Stomach (tissue), 19 donors: ENCODE measurements at places on chromosomes 3 and 15. TPM values are rescaled to one million over a fixed set of nuclear protein-coding genes. Genes with fewer than 3 reads are reported as not detected.

The IQCF5 gene
- not detected for total RNA-seq

The NMNAT3 gene
- 7.2 TPM for total RNA-seq

GRCh38 chr3:147816752-147817151 lies 407.6 kb downstream of the ZIC1 start:
- no peak overlapping the region for H3K27ac ChIP-seq
- no peaks in the 10 kb centered on the region for H3K27me3 ChIP-seq
- no peaks in the 10 kb centered on the region for H3K36me3 ChIP-seq
- DNase-seq, result no peak
- H3K4me1 ChIP-seq, result no peaks in the 10 kb centered on the region

GRCh38 chr15:62365795-62366442 lies 200.8 kb upstream of the C2CD4B start:
- DNase-seq, result peak; percentile 87
- H3K27me3 ChIP-seq, result peaks cover 7% of the 10 kb centered on the region
- no peaks in the 10 kb centered on the region for H3K36me3 ChIP-seq
- H3K27ac ChIP-seq, result no peak overlapping the region

DNA sequence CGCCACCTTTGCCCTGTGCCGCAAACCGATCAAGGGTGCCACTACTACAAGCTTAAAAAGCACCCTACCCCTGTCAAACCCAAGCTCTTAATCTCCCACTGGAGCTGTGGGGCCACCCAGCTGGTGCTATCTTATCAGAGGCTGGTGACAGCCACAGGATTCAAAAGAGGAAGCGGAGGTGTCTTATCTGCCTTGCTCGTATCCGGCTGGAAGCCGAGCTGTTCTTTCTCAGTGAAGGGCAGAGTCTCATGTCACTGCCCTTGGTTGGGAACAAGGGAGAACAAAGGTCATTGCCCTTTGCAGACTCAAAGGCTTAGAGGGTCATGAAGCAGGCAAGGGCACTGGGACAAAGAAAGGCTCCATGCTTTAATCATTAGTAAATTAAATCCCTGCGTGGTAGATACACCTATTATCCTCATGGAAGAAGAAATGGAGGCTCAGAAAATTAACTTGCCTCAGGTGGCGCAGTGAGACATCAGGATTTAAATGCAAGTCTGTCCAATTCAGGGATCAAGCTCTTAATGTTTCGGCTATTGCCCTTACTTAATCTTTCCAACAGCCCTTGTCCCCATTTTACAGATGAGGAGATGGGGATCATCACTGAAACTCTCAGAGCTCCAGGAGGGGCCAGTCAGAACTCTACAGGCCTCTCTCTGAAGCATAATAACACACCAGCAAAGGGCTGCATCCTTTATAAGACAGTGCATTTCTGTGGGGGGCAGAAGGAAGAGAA lies 360.0 kb upstream of the PROK2 start:
- H3K4me1 ChIP-seq, result peaks cover 14% of the 10 kb centered on the region
- DNase-seq, result no peak
- H3K27ac ChIP-seq, result no peak overlapping the region
- no peak overlapping the region for H3K4me3 ChIP-seq
- H3K27me3 ChIP-seq, result no peaks in the 10 kb centered on the region
- H3K36me3 ChIP-seq, result no peaks in the 10 kb centered on the region

GRCh38 chr3:184540777-184541681 lies 20.6 kb upstream of the EPHB3 start:
- H3K27ac ChIP-seq, result no peak overlapping the region
- no peak overlapping the region for H3K4me3 ChIP-seq
- H3K27me3 ChIP-seq, result peaks cover 51% of the 10 kb centered on the region
- H3K4me1 ChIP-seq, result peaks cover 8% of the 10 kb centered on the region

GRCh38 chr3:5116538-5116937 lies 5.6 kb upstream of the ARL8B start:
- no peaks in the 10 kb centered on the region for H3K27me3 ChIP-seq
- H3K27ac ChIP-seq, result no peak overlapping the region
- no peak overlapping the region for H3K4me3 ChIP-seq
- no peaks in the 10 kb centered on the region for H3K36me3 ChIP-seq
- DNase-seq, result no peak
- peaks cover 3% of the 10 kb centered on the region for H3K4me1 ChIP-seq

DNA sequence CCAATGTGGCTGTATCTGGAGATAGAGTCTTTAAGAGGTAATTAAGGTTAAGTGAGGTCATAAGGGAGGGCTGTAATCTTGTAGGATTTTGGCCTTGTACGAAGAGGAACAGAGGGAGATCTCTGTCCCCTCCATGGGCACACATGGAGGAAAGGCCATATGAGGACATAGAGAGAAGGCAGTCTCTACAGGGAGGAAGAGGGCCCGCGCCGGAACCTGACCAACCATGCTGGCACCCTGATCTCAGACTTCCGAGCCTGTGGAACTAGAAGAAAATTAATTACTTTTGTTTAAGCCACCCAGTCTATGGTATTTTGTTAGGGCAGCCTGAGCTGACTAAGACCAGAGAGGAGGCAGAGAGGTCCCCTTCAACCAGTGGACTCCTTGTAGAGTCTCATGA lies 17.7 kb upstream of the MRPS22 start:
- no peak overlapping the region for H3K27ac ChIP-seq

DNA sequence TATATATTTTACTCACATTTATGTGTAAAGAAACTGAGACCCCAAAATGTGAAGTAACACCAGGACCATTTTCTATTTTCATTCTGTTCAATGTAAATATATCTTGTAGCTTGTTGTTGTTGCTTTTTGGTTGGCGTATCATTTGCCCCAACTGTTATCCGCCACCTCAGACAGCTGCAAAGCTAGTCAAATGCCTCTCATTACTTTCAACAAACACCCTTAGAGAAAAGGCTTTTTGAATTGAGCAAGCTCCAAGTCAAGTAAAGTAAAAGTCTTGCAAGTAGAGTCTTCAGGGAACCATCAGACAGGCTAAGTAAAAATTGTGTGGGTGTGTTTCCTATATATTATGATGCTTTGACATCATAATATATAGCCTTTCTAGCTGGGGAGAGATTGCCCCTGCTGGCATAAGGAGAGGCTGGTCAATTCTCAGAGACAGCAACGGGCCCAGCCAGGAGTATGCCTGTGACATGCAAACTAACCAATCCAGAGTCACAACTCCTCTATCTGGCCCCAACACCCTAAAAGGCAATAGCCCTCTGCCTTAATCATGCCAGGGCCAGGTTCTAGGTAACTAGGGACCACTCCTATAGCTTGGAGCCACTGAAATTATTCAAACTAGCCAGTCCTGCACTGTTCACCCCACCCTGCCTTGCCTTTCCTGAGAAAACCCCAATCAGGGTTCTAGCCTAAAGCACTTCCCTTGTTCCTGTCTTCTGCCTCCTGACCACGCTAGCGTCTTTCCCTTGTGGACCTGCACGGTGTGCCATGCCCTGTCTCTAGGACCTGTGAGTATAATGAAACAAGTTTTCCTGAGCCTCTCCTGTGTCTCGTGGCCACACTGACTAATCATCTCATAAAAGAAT lies 75.6 kb downstream of the RAD18 start:
- no peaks in the 10 kb centered on the region for H3K4me1 ChIP-seq
- no peaks in the 10 kb centered on the region for H3K27me3 ChIP-seq
- no peak overlapping the region for H3K4me3 ChIP-seq

GRCh38 chr3:117126946-117127546 lies 417.5 kb downstream of the TUSC7 start:
- DNase-seq, result no peak
- H3K4me1 ChIP-seq, result peaks cover 10% of the 10 kb centered on the region
- H3K27ac ChIP-seq, result no peak overlapping the region
- no peaks in the 10 kb centered on the region for H3K36me3 ChIP-seq
- H3K4me3 ChIP-seq, result no peak overlapping the region
- H3K27me3 ChIP-seq, result no peaks in the 10 kb centered on the region

DNA sequence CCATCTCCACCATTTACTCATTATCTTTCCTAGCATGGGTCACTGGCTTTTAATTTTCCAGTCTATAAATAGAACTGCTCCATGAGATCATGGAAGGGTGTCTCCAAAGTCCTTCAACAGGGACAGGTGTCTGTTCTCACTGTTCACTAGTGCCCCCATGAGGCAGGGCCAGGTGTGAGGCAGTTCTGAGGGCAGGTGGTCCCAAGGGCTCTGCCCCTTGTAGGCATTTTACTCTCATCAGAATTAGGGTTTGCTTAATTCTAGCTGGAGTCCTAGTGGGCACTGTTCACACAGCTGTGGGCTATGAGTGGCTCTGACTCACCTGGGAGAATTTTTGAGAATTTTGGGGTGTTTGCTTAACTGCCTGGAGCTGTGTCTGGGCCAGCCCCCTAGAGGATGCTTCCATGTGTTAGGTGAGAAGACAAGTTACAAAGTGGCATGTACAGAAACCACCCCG lies 248.0 kb upstream of the LYSMD4 start:
- no peak overlapping the region for H3K4me3 ChIP-seq
- DNase-seq, result no peak
- H3K27me3 ChIP-seq, result no peaks in the 10 kb centered on the region
- H3K36me3 ChIP-seq, result no peaks in the 10 kb centered on the region
- H3K27ac ChIP-seq, result no peak overlapping the region

- H3K27ac ChIP-seq, result no peak overlapping the region
- H3K36me3 ChIP-seq, result no peaks in the 10 kb centered on the region
- peaks cover 4% of the 10 kb centered on the region for H3K4me1 ChIP-seq
- H3K4me3 ChIP-seq, result no peak overlapping the region
- DNase-seq, result no peak
Measured at GRCh38 chr15:72690938-72691337, 4.9 kb downstream of the BBS4 start.
